ENCODE measurements at places on chromosomes 2 and 18.

DNA sequence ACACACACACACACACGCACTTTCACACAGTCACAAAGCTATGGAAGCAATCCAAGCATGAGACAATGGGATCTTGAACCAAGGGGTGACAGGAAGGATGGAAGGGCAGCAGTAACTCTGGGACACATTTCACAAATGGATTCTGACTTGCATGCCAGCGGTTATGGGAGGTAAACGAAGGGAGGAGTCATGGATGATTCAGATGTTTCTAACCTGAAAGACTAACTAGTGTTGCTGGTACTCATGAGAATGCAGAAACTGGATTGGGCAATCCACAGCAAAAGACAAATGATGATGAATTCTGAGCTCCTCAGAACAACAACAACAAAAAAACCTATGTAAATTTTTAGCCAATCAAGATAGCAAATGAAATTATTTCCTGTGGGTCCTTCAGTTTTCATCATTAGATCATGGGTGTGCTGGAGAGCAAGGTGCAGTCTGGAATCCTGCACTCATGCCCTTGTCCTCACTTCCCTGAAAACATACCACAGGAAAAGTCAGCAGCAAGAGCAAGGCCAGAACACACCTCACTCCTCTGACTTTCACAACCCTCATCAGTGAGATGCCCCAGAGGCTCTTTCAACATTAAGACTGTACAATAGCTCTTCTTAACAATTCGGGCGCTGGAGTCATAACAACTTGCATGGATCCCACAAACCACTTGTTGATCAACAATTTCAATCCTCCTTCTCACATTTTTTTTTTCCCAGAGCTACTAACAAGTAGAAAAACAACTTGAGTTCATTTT lies 32.6 kb downstream of the ABCA12 start:
- DNase-seq: no peak

GRCh38 chr18:65988386-65988785 lies 237.6 kb downstream of the CDH7 start:
- DNase-seq: no peak

DNA sequence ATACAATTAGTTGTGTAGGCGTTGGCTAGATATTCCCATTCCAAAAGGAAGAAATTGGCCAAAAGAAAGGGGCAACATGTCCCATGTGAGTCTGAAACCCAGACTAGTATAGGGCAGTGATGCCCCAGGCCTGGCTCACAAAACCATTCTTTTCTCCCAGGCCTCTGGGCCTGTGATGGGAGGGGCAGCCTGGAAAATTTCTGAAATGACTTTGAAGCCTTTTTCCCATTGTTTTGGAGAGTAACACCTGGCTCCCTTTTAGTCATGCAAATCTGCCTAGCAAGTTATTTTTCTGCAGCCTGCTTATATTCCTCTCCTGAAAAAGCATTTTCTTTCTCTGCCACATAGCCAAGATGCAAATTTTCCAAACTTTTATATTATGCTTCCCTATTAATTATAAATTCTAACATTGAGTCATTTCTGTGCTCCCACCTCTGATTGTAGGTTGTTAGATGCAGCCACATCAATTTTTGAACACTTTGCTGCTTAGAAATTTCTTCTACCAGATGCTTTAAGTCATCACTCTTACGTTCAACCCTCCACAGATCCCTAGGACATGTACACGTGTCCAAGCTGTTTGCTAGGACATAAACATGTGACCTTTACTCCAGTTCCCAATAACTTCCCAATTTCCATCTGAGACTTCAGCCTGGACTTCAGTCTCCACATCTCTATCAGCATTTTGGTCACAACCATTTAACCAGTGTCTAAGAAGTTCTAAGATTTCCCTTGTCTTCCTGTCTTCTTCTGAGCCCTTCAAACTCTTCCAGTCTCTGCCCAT lies 76.1 kb upstream of the MC4R start:
- no peak for DNase-seq

GRCh38 chr2:66437691-66438497 lies 3.0 kb downstream of the MEIS1 start:
- no peak for DNase-seq

- peak; percentile 36 for DNase-seq
These were observed 43.1 kb upstream of the LONRF2 start for GRCh38 chr2:100365434-100365833.

DNA sequence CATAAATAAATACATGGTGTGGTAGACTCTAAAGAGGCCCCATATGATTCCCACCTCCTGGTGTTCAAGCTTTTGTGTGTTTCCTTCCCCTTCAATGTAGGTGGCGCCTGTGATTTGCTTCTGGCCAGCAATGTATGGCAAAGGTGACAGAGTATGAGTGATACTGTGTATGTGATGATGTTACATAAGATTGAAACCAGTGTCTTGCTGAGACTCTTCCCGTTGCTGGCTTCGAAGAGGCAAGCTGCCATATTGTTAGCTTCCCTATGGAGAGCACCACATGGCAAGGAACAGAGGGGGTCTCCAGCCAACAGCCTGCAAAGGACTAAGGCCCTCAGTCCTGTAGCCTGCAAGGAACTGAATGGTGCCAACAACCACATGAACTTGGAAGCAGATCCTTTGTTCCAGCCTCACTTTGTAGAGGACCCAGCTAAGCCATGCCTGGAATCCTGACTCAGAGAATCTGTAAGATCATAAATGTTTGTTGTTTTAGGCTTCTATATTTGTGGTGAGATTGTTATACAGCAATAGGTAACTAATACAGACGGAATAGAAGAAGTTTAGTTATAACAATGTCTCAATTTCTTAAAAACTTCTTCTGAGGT lies 1.7 kb upstream of the SMAD4 start:
- DNase-seq: no peak

GRCh38 chr2:191836853-191837769 lies 9.8 kb downstream of the CAVIN2 start:
- DNase-seq: peak; percentile 73

GRCh38 chr2:118686346-118686745 lies 161.1 kb downstream of the EN1 start:
- no peak for DNase-seq

DNA sequence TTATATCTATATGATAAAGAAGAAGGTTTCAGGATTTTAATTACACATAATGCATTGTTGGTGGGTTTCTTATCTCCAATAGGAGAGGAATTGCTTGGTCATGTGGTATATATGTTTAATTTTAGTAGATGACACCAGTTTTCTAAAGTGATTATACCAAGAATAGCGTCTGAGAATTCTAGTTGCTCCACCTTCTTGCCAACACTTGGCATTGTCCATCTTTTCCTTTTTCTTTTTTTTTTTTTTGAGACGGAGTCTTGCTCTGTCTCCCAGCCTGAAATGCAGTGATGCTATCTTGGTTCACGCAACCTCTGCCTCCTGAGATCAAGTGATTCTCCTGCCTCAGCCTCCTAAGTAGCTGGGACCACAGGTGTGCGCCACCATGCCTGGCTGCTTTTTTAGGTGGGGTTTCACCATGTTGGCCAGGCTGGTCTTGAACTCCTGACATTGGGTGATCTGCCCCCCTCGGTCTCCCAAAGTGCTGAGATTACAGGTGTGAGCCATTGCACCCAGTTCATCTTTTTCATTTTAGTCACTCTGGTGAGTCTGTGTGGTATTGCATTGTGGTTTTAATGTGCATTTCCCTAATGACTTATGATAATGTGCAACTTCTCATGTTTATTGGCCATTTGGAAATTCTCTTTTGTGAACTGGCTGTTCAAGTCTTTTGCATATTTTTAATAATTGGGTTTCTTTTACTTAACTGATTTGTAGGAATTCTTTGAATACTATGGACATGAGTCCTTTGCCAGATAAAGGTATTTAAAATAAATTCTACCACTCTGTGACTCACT lies 37.3 kb upstream of the ZNF512 start:
- no peak for DNase-seq

GRCh38 chr2:164742738-164743317 lies 98.8 kb downstream of the COBLL1 start:
- no peak for DNase-seq

DNA sequence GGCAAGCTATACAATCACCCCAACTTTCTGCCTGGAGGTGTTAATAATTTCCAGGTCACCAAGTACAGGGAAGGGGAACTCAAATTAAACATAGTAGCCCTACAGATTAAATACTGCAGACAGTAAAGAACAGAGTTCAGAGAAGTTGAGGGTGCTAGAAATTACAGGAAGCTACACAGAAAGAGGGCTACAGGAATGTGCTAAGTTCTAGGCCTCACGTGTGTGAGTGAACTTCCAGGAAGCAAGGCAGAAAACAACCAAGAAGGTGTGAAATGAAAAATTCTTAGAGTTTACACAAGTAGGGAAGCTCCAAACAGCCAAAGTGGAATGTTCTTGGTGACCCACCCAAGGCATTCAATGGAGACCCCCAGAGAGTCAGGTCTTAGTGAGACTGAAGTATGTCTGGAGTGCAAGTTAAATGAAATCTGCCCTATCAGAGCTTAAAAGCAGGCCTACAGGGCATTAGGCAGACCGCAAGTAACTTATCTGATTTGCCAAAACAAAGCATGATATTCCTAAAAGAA lies 58.1 kb upstream of the RNU4ATAC start:
- DNase-seq: no peak

DNA sequence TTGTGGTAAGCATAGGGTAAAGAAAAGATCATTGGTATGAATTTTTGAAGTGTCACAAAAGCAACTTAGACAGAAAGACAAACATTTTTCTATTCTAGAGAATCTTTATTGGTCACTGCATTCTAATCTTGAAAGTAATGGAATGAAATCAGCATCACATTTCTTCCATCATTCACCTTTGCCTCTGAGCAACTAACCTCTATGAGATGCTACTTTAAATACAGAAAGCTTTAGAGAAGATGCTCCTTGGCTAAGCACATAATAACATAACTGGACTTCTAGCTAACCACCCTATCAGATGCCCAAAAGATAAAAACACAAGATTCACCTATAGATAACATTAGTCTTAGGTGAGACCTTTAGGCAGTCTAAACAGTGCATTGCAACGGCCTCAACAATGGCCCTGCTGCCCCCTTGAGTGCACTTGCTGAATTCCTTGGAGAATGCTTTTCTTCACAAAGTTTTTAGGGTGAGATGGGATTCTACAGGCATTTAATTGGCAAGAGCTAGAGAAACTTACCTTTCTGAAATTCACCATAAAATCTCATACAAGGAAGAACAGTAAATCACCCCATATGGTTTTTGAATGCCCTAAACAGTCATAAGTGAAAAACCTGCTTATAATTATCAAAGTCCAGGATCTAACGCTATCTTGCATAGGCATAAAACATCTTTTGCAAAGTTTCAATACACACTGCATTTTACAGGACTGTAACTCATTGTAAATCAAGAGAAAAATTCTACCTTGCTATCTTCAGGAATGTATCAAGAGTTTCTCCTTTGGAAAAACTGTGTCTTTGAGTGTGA lies 791.3 kb upstream of the CHAC2 start:
- DNase-seq: no peak

GRCh38 chr2:11292464-11293255 lies 51.8 kb downstream of the ROCK2 start:
- no peak for DNase-seq

GRCh38 chr18:69399253-69399652 lies 1.4 kb upstream of the DOK6 start:
- no peak for DNase-seq

- no peak for DNase-seq
These were observed 32.0 kb upstream of the C1QL2 start for GRCh38 chr2:119190321-119191111.

DNA sequence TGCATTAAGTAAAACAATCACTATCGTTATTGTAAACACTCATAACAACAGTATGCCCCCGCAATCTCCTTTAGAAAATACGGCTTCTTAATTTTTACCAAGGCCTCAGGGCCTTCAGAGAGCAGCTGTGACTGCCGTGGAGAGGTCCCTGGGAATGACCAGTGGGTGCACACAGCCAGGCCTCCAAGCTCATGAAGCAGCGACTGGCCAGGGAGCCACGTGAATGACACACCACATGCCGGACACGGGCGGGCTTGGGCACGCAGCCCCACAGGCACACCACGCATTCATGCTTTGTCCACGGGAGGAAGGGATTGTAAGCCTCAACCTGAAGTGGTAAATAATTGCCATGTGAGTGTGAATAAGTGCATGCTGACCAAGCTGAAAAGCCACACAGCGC lies 121.0 kb downstream of the EIPR1 start:
- DNase-seq: no peak

DNA sequence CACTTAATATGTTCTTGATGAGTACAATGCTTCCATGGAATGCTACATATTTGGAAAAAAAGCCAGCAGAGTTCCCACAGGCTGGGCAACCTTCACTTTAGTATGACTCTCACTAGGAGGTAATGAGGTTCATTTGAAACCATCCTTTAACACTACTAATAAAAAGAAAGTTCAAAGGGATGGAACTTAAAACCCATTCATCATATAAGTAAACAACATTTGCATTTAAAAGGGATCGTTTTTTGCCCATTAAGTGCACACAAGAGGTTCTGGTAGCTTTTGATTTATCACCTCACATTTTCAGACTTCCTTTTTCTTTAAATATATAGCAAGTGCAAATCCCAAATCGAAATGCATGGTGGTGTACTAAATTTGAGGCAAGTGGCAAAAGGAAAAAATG lies 270.8 kb upstream of the DCC start:
- no peak for DNase-seq

DNA sequence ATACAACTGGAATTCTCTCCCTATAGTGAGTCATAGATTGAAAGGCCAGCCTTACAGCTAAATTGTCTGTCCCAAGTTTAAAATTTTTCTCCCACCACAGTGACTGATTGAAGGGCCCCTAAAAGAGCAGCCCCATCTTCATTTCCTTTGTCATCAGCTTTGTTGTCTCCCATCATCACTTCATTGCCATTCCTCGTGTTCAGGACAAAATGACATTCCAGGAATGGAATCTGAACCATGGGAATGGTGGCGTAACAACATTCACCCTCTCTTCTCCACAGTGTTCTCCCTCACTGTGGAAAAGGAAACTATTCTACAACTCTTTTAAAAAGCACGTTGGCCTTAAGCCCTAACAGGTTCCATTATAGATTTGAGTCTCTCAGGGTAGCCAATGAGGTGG lies 52.1 kb downstream of the PSTPIP2 start:
- DNase-seq: no peak

DNA sequence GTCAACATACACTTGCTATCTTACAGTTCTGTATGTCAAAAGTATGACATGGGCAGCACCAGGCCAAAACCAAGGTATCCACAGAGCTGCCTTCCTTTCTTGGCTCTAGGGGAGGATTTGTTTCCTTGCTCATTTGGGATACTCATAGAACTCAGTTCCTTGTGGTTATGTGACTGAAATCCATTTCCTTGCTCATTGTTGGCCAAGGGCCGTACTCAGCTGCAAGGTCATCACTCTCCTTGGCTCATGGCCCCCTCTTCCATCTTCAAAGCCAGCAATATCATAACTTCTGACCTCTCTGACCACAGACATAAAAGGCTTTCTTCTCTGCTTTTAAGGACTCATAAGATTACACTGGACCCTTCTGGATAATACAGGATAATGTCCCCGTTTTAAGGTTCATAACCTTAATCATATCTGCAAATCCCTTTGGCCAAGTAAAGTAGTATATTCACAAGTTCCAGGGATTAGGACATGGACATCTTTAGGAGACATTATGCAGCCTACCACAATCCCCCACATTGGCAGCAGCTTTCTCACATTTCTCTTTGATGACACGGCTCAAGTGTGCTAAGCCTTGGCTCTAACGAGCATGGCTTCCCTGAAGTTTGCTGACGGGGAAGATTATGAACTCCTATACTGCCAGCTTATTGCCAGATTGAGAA lies 20.9 kb downstream of the TMEM237 start:
- DNase-seq: no peak

GRCh38 chr18:8735274-8735673 lies 29.9 kb downstream of the MTCL1 start:
- DNase-seq: no peak

Measured in upper lobe of left lung (tissue), 6 donors.